Stimulated activated CD4-positive, alpha-beta T cell treated with anti-CD3 and anti-CD28 coated beads, Interleukin-4, amount 100 ng/mL, for 1 hour (primary cell): ENCODE measurements at places on chromosomes 12 and 14.
A peak's percentile ranks its signal among the peaks of the same experiment; 100 is the strongest.

GRCh38 chr12:93054021-93054420 is 124.9 kb upstream of the EEA1 start:
- DNase-seq = no peak

DNA sequence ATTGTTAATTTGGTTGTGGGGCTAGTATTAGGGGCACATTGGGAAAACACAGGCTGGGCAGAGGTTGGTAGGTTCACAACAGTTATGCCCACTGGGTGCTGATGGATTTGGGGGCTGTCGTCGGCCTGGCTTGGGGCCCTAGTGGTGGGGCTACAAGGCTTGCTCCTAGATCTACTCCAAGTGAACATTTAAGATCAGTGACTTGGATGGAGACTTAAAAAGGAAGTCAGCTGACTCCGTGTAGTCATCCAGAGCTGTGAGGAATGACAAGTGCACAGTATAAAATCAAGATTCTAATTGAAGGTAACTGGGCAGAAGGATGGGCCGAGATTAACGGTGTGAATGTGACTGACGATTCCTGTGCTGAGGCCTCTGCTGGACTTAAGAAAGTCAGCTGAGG is 12.8 kb upstream of the NR4A1 start:
- no peak for DNase-seq

GRCh38 chr14:105279642-105280361 is 21.0 kb downstream of the BRF1 start:
- no peak for DNase-seq

GRCh38 chr12:79955561-79955960 is 20.7 kb upstream of the PPP1R12A start:
- DNase-seq = no peak

DNA sequence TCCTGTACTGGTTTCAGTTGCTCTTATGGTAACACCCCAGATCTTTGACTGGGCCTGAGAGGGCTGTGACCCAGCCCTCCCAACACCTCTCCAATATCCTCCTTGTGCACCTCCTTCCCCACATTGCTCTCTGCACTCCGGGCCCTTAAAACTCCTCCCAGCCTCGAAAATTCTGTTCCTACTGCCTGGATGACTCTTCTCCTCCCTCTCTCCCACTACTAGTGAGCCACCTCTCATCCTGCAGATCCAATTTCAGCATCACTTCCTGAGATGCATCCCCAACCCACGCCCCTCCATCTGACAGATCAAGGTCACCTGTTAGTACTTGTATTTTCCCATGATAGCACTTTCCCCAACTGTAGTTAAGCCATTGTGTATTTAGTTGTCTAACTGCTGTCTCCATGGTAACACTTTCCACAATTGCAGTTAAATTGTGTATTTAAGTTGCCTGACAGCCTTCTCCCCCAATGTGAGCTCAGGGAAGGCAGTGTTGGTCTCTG is 11.5 kb upstream of the NT5DC3 start:
- DNase-seq = no peak

GRCh38 chr12:97148941-97149559 is 242.0 kb downstream of the NEDD1 start:
- DNase-seq = peak; percentile 50

GRCh38 chr12:117875744-117876435 is 92.9 kb downstream of the KSR2 start:
- peak; percentile 13 for DNase-seq
